ENCODE measurements at places on chromosomes 6 and 20. TPM values are rescaled to one million over a fixed set of nuclear protein-coding genes. Genes with fewer than 3 reads are reported as not detected.

DNA sequence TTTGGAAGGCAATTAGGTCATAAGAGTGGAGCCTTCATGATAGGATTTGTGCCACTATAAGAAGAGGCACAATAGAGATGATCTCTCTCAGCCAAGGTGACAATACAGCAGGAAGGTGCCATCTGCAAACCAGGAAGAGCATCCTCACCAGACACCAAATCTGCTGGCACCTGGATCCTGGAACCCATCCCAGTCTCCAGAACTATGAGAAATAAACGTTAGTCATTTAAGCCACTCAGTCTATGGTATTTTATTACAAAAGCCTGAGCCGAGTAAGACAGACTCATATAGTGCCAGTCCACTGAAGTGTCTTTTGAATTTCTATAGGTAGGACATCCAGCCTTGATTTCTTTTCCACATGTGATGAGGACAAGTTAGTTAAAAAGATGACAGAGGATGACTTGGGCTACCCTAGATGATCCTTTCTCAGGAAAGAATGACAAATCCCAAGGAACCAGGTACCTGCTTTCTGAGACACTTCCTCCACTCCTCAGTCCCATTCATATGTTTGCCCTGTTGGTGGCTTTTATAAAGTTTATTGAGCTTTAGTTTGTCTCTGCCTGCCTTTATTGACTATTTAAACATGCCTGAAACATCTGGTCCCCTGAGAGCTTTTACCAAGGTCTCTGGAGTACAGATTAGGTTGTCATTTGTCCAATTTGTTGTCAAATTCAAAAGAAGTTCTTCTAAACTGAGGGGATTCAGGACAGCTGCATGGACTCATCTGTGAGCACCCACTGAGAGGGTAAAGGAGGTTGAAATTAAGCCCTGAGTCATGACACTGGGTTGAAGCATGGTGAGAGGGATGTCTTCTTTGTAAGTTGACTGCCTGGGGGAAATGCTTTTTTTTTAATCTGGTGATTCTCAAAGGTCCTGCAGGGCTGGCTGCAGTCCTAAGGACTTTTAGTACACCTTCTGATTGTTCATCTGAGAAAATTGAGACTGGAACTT, 165.0 kb upstream of the PLCB4 start:
- DNase-seq: no peak

GRCh38 chr6:57108691-57109090, 18.7 kb downstream of the ZNF451 start:
- DNase-seq: no peak

DNA sequence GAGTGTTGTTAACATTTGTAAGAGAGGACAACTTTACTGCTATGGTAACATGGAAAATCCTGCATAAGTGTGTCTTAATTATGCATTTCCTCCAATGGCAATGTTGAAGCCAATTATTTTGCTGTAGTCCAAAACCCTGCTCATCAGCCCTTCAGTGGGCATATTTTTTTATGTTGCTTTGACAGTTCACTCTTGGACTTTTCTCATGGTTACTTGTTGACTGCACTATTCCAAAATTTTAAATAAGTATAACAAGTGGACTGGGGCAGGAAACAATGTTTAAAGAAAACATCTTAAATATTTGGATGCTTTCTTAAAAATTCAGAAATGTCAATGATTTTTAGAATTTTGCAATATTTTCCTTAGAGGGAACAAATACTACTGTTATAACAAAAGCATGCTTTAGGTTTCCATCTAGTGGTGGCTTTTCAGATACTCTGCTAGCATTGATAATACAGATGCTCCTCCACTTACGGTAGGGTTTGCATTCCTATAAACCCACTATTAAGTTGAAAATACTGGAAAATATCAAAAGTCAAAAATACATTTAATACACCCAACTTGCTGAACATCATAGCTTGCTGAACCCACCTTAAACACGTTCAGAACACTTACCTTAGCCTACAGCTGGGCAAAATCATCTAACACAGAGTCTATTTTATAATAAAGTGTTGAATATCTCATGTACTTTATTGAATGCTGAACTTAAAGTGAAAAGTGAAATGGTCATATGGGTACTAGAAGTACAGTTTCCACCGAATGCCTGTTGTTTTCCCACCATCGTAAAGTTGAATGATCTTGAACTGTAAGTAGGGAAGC, 86.4 kb downstream of the ADGRG6 start:
- DNase-seq: no peak

DNA sequence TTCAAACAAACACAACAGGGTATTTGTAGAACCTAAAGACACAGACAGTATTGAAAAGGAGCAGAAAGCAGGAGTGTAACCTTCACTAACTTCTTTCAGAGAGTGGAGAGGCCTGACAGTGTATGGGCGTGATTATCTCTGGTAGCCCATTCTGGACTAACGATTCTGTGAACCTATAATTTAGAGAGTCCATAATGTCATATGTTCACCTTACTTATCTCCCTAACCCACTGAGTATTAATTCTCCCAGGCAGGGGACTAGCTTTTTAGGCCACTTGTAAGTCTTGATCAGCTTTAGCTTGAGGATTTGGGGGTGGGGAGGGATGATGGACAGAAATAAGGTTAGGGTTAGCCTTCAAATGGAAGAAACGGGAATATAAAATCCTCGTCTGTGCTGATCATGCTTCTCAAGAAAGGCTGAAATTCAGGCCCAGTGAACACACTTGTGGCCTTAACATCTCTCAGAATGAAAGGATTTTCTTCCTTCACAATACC, 2.8 kb upstream of the PARD6B start:
- DNase-seq: no peak

Gene SNAP25
- 39.6 TPM for polyA plus RNA-seq

Gene HDGFL1
- polyA plus RNA-seq: not detected
